ENCODE measurements at places on chromosomes 12 and 14. TPM values are rescaled to one million over a fixed set of nuclear protein-coding genes. Genes with fewer than 3 reads are reported as not detected.

DNA sequence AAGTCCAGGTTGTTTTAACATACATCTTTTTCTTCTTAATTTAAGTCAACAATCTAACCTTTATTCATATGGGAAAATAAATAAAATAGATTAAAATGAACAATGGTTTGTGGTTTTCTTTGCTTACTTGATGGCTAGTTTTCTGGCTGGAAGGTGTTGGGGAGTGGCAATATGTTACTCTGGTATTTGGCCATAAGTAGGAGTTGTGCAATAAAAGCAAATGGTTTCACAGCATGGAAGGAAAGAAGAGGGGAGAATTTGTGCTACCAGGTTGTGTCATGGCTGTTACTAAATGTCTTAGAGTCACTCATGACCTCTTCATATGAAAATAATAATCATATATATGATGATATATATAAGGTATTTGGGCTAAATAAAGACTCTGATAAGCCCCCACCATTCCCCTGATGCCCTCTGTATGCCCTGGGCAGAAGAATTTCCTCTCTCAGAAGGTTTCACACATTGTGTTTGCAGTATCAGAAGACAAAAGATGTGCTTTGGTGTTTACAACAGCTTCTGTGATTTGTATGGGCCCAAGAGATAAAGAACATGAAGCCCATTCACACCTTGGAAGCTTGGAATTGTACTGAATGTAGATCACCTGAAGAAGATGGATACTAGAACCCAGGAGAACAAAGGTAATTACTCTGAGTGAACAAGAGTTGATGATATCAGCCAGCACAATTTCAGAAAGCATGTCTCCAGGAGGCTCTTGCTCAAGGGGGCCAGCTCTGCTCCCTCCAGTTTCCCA, 160.9 kb downstream of the ALG10B start:
- DNase-seq = no peak

DNA sequence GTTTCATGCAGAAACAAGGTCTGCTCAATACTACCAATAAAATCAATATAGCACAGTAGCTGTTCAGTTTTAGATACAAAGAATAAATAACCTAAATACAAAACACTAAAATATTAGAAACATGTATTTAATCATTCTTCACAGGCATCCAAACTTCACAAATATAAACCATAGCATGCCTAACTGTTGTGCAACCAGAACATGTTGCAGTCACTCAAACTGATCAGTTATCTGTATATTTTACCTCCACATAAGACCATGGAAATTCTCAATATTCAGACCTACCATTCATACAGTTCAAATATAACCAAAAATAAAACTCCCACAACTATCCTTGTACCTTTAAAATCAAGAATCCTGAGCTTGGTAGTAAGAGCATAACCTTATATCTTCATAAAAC, 83.1 kb upstream of the PAWR start:
- no peak for DNase-seq

DNA sequence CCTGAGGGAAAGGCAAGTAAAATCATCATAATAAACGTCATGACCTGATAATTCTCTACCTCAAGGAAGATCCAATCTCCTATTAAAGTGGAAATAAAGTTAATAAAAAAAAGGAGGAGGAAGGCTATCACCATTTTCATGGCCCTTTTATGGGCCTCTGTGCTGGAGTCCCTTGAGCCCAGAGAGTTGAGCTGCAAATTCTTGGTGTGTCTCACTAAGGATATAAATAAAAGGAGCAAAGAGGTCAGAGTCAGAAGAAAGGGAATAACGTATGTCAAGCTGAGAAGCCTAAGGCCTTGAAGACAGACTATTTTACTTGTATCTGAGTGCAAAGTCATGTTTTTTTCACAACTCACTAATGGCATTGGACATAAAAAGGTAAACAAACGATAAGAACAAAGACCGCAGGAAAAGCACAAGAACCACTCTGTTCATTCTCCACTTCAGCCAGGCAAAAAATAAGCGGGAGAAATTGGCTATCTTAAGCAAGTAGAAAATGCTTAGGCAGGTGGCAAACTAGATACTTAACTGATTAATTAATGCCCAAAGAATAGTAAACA, 12.0 kb upstream of the SMIM10L1 start:
- no peak for DNase-seq

DNA sequence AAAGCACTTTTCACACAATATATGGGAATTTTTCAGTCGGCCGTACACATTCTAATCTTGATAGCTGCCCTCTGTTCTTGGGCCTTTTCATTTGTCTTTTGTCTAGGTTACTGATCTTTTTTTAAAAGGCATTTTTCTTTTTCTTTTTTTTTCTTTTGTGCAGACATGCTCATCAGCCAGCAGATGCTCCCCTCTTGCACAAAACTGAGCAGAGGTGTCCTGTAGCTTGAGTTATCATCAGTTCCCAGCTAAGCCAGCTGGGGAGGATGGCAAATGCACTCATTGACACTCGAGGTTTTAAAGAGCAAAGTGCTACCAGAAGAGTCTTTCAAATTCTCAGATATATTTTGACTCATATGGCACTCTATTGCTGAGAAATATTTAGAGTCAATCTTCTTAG, 913.9 kb upstream of the SEL1L start:
- no peak for DNase-seq

Gene OR11H6
- not detected for total RNA-seq

- no peak for DNase-seq
Measured at GRCh38 chr12:94586589-94587259, 63.6 kb downstream of the TMCC3 start.

Gene FGF6
- total RNA-seq = not detected

DNA sequence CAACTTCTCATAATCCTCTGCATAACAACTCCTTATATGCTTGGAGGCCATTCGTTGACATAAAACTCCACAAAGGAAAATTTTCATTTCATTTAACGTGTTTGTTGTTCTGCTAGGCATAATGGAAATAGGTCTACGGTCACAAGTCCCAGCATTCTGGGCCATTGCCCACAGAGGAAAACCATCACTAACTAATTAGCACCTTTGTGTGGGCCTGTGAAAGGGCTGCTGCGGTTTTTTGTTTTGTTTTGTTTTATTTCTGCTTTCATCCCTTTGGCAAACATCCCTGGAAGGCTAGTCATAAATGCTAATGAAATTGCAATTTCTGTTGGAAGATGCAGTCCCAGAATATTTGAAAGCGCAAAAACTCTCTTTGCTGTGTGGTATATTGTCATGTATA, 180.3 kb downstream of the RMST start:
- DNase-seq = no peak

DNA sequence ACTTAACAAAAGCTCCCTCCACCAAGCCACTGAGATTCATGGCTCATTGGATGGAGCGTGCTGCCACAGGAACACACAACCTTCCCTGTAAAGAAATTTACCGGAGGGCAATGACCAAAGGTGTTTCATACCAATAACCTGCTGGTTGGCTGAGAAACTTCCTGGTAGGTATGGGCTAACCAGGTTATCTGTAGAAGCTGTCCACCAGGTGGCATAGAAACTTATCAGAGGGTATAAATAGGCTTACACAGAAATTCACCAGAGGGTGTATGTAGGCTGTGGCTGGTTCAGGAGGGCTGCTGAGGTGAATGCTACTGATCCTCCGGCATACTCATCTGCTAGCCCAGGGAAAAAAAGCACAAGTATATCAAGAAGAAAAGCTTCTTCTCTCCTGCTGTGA, 27.1 kb upstream of the MTERF2 start:
- DNase-seq = peak; percentile 51

Gene HPD
- total RNA-seq = not detected

- no peak for DNase-seq
Measured at GRCh38 chr12:132804426-132804861, 24.2 kb downstream of the GOLGA3 start.

Gene SLC25A29
- 10.4 TPM for total RNA-seq

- no peak for DNase-seq
Measured at GRCh38 chr14:83706231-83706954, 1823.6 kb upstream of the FLRT2 start.

DNA sequence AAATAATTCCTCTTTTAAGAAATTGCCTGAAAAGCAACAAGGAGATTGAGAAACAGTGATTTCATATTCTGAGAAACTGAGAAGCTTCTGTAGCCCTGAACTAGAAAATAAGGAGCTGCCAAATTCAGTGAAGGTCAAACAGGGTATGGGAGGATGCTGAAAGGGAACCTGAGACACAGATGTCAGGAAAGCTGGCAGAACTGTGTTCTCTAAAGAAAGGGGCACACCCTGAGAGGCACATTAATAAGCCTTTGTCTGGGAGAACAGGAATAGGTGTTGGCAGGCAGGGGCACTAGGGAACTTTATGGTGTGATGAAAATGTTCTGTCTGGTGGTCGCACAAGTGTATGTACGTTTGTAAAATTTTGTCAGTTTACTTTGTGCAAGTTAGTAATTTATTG, 29.6 kb downstream of the VRK1 start:
- no peak for DNase-seq

DNA sequence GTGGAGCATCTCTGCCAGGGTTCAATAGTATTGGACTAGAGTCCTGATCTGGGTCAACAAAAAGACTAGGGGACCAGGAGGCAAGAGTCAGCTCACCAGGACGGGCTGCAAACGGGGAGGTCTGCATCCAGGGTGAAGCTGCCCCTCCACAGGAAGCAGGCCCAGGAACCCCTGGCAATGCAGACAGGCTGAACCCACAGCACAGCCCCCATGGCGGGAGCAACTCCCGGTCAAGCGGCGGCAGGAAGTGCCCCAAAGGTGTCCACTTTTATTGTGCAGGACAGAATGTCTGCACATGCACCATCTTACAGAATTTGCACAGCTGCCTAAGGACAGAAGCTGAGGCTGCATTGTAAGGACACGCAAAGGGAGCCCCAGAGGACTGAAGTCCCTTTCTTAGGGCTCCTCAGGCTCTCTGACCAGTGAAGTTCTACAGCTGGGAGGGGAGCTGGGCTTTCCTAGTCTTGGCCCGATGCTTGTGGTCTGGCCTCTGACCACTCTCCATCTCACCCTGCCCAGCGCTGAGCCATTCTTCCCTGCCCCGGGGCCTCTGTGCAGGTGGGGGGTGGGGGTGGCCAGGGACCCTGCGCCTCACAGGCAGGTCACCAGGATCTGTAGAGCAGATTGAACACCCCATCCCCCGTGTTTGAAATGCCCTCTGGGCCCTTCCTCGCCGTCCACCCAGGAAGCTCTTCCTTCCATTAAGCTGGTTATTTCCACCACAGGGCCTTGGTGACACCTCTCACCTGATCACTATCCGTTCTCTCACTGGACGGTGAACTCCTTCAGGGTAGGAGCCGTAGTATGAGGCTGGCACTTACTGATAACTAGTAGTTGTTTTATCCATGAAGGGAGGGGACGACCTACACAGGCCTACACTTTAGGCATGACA, 75.9 kb downstream of the NINJ2 start:
- DNase-seq = no peak

Gene PPM1A
- 54.6 TPM for total RNA-seq

- no peak for DNase-seq
Measured at GRCh38 chr12:49675137-49675536, 32.1 kb downstream of the FMNL3 start.

DNA sequence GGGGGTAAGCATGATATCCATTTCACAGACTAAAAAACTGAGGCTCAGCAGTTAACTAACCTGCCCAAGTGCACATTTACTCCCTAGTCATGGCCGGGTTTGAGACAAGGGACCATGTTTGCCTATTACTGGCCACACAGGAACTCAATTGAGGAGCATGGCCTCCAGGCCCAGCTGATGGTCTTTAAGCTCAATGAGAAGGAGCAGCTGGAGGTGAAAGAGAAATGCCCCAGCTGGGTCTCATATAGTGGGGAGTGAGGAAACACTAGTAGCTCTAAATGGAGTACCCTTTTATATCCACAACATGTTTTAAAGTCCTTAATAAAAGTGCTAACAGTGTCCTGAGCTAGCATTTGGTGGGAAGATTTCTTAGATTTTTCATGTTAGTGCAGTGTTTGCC, 1.6 kb downstream of the TDP1 start:
- no peak for DNase-seq

- DNase-seq = no peak
Measured at GRCh38 chr14:81562818-81563217, 29.2 kb upstream of the SEL1L start.

Gene KRT7
- total RNA-seq = 5.6 TPM

DNA sequence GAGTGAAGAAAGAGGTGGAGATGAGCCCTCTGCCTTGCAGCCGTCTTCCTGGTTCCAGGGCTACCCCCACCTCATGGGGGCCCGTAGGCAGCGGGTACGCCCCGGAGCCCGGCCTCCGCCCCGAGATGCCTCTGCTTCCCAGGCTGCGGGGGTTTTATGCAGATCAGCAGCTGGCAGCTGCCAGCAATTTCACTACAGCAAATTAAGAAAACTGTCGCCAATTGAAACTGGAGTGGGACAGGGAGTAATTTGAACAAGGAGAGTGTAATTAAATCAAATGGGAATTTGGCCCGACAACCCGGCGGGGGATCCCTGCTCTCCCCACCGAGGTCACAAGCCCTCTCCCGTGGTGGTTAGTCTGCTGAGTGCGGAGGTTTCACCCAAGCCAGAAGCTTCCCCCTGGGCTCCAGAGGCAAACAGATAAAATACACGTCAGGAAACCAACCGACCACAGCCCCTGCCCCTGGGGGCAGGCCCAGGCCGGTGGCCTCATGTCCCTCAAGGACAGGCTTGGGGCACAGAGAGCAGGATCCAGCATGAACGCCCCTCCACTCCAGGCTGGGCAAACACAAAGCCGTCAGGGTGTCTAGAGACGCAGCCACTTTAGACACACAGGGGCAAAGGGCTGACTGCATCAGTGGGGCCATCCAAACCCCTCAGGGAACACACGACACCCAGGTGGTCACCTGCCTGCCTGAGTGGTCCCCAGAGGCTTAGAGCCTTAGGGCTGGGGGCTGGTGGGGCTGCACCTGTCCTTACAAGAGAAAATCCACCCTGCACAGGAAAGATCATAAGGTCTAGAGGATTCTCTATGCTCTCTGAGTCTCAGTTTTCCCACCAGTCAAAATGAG, 53.8 kb downstream of the TESC start:
- no peak for DNase-seq

Gene CLEC4C
- total RNA-seq = not detected

DNA sequence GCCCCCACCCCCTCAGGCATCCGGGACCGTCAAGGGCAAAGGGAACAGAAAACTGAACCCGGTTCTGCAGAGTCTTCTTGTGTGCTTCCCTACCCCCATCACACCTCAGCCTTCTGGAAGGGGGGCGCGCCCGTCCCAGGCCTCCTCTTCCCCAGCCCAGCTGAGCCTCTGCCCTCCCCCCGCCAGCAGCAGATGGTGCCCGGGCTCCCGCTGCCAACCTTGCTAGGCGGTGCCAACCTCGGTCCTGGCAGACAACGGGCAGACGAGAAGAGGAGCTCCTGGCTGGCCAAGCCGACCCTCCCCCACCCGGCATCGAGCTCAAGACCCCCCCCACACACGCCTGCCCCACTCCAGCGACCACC, 8.7 kb downstream of the STAC3 start:
- DNase-seq = no peak

- no peak for DNase-seq
Measured at GRCh38 chr14:103101257-103101962, 6.9 kb downstream of the EXOC3L4 start.

- no peak for DNase-seq
Measured at GRCh38 chr12:29201296-29201695, 52.2 kb downstream of the FAR2 start.

Gene GPX2
- total RNA-seq = not detected

Gene COA8
- 43.5 TPM for total RNA-seq

- no peak for DNase-seq
Measured at GRCh38 chr12:55777856-55778255, 34.9 kb downstream of the GDF11 start.

Gene GPRC5D
- total RNA-seq = not detected

Gene TAS2R46
- total RNA-seq = 0.55 TPM
